ENCODE measurements at places on chromosomes 5 and 9.

GRCh38 chr5:139904816-139905661 lies 109.4 kb downstream of the PSD2 start:
- no peak for DNase-seq

- no peak for DNase-seq
Measured at GRCh38 chr9:111588846-111589245, 10.6 kb downstream of the PTGR1 start.

DNA sequence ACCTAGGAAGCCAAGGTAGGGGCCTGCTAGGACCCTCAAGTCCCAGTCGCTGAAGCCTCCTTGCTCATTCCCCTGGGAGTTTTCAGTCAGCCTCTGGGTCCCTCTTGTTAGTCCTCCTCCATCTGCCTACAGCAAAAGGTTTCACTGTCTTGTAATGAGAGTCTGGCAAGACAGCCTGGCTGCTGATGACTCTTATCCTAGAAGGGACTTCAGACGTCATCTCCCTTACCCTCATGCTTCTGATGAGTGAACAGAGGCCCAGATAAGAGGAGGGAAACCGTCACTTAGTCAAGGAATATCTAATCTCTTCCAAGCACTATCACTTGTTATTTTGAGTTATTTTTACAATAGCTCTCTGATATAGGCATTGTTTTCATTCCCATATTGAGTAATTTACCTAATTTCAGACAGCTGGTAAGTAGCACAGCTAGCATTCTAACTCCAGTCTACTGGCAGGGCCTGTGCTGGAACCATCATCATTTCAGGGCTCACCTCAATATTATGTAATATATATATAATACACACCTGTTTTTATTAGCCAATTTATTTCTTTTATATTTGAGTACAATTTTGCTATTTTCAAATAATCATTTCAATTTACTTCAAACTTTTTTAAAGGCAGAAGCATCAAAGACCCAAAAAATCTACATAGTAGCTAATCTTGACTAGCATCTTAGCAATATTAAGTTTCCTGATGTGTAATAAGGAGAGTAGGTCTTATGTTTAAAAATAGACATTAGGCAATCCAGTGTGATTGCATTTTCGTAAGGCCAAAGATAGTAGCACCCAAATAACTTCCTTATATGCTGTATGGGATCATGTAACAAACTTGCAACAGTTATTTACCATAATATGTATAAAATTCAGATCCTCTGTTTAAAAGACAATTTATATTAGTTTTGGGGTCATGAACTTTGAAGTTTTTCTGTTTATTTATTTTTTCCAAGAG lies 7.9 kb downstream of the CMYA5 start:
- DNase-seq = no peak

- DNase-seq = no peak
Measured at GRCh38 chr5:9861666-9862256, 231.6 kb upstream of the TAS2R1 start.

- no peak for DNase-seq
Measured at GRCh38 chr5:180436275-180436674, 57.9 kb upstream of the CNOT6 start.

- DNase-seq = no peak
Measured at GRCh38 chr9:87206064-87206661, 258.9 kb upstream of the GAS1 start.

- DNase-seq = peak; percentile 19
Measured at GRCh38 chr9:82206490-82206889, 217.9 kb downstream of the SPATA31D1 start.

DNA sequence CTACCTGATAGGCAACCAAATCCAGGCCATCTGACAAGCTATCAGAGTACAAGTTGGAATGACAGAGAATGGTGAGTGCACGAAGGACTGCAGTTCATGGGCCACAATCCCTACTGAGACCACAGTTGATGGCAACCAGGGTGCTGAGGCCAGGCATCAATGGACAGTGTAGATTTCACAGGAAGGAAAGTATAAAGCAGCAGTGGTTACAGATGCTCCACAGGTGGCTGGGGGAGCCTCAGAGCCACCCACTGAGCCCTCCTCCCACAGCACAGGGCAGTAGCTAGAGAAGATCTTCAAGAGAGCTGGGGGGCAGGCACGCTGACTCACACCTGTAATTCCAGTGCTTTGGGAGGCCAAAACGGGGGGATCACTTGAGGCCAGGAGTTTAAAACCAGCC lies 49.4 kb downstream of the RETREG1 start:
- DNase-seq = no peak

DNA sequence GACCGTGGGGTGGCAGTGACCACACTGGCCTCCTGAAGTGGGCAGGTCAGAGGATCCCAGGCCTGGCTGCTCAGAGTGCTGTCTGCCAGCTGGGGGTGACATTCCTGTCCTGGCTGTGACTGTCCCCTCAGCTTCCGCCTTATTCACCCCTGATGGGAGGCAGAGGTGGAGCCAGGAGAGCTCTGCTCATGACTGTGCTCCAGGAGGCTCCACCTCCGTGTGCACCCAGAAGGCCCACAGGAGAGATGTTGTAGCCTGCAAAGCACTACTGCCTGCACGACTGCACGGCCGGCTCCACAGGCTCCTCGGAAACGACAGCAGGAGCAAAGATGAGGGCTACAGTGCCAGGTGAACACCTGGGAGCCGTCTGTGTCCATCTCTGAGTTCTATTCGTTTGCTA lies 60.9 kb downstream of the ROPN1L start:
- no peak for DNase-seq

DNA sequence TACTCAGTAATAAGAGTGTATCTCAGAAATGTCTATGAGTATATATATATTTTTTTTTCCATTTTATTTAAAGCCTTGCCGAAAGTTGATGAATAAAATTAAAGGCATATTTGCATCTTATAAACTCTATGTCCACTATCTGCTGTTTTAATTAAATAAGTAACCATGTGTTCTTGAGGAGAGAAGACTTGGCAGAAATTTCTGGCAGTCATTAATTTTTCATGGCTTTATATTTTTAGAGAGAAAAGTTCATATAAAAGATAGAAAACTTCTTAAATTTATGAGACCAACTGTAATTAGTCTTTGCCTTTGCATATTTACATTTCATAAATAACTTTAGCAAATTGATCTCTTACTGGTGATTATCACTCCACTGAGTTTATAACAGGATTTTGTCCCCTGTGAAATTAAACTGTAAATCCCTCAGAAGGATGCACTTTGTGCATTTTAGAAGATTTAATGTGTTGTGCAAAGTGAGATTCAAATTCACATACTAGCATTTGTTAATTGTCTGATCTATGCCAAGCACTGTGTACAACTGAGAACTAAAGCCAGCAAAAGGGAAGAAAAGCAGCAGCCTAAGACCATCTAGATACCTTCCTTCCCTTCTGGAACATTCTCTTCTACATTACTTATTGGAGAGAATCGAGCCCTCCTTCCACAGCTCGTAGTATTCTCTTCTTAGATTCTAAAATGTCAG lies 108.7 kb downstream of the SNCAIP start:
- DNase-seq = no peak

DNA sequence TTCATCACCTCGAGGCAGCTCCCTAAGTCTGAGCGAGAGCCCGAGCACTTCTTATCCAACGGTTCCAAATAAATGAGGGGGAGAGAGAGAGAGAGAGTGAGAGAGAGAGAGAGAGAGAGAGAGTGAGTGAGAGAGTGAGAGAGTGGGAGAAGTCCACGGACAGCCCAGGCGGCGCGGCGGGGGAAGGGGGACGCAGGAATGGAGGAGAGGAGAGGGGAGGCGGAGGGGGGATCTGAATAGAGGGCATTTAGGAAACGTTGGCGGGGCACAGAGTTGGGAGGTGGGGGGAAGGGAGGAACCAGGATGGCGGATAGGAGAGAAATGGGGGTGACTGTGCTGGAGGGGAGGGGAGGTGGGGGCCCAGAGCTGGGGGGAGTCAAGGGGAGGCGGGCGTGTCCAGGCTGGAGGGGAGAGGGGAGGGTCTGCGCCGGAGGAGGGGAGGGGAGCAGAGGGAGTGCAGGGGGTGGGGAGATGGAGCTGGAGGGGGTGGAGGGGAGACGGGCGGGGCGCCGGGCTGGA lies 398 bp upstream of the BASP1 start:
- DNase-seq = no peak

DNA sequence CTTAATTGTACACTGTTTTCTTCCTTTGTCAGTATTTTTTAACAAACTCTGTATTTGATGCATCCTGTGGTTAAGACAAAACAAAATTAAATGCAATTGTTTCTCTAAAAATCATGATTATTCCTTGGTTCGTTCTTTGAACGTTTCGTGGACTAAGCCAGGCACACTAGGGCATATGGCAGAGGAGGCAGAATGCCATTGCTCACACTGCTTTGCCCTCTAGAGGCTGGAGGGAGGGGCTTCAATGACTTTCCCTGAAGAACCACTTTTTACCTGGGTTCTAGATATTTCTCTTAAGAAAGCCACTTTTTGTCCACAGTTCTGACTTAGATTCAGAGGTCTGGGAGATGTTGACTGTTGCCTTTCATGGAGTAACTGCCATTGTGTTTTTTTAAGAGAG lies 236.2 kb upstream of the ADAMTSL1 start:
- DNase-seq = no peak

DNA sequence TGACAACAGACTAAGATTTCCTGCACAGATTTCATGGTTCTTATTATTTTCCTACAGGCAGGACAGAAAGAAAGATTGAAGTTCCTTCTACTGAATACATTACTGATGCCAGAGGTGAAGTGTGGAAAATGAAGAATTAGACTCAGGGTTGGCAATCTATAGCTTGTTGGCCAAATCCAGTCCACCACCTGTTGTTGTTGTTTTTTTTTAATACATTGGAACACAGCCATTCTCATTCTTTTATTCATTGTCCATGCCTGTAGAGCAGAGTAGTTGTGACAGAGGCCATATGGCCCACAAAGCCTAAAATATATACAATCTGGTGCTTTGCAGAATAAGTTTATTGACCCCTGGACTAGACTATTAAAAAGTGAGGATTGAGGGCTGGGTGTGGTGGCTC lies 5.8 kb upstream of the PLPPR1 start:
- DNase-seq = peak; percentile 59

DNA sequence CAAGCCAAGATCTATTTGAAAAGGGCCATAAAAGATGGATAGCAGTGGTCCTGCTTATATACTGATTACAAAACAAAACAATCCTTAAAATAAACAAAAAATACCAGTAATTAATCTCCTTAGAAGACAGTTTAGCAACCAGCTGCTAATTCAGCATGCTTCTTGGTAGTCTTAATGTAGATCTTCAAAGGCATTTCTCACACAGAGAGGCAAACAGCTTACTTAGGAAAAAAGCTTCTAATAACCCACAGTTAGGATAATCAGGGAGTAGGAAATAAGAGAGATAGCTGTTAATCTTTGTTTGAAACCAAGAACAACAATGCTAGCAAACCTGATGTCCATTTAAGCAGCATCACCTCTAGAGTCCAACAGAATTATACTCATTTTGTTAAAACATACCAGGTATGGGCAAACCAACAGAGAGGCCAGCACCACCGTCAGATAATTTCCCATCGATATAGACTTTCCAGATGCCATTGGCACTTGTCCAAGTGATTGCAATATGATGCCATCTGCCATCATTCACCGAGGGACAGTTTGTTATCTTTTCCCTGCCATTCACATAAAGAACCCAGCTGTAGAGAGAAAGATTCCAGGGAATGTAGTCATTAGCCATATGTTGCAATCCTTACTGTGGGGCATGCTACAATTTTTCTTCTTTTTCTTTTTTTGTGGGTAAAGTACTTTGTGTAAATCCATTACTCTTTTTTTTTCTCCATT lies 105.6 kb upstream of the TXNDC8 start:
- peak; percentile 7 for DNase-seq

GRCh38 chr5:150419630-150420270 lies 7.0 kb upstream of the CD74 start:
- DNase-seq = peak; percentile 43

DNA sequence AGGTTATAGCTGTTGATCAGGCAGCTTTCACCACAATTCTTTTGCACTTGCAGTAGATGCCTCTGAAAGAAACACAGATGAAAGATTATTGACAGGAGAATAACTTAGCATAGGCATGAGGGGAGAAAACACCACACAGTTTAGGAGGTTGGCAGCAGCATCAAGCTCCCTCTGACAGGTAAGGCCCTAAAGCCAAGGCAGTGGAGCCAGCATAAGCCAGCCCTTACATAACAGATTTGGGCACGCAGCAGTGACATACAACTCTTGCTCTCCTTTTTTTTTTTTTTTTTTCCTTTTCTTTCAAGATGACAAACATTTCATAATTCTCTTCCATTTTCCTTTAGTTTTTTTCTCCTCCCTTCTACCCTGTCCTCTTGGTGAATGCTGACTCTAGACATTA lies 257.6 kb upstream of the ADAMTSL1 start:
- no peak for DNase-seq

DNA sequence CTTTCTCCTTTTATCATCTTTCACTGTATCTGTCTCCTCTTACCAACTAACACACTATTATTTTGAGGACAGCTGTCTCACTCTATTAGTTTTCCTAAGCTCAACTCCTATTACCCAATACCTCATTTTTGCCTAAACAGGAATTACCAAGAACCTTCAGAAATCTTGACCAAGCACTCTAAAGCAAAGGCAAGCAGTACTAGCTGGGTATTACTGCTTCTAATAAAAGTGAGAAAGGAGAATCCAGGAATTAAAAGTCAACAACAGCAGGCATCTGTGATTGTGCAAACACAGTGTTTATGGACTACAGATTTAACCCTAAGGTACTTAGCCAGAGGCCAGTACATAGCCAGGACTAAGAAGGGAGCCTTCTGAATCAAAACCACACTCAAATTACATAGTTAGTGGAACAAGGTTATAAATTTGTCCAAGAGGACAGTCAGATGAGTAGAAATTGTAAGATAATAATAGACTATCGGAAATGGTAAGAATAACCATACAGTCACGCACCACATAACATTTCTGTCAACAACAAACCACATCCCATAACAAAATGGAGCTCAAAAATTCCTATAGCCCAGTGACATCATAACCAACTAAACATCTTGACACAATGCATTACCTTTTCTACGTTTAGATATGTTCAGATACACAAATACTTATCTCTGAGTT lies 8.3 kb downstream of the RFX3 start:
- DNase-seq = no peak

GRCh38 chr5:97425511-97425910 lies 242.5 kb upstream of the RIOK2 start:
- DNase-seq = peak; percentile 38

- DNase-seq = no peak
Measured at GRCh38 chr9:16571127-16571802, 299.2 kb downstream of the BNC2 start.

- no peak for DNase-seq
Measured at GRCh38 chr9:79719989-79720388, 148.2 kb downstream of the TLE4 start.

- DNase-seq = peak; percentile 72
Measured at GRCh38 chr9:76379494-76379893, 14.7 kb downstream of the RFK start.

DNA sequence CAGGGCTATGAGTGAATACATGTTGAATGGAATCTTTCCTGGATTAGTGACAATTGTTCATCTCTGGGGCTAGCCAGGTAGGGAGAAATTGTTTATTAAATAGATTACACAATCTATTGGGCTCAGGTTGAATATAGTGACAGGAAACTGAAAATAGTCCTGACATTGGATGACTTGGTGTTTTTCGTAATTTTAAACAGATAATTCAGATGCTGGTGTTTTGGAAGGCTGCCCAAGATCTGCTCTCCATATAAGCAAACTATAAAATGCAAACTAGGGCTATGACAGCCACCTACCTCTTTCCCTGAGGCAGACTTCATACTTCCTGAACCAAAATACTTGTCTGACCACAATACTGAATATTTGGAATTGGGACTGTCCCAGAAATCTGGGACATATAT lies 99.1 kb downstream of the ENC1 start:
- no peak for DNase-seq

- no peak for DNase-seq
Measured at GRCh38 chr5:41795125-41795524, 75.1 kb downstream of the OXCT1 start.

Measured in SJCRH30 (cell line).